ENCODE measurements at places on chromosomes 5 and 9.

- DNase-seq, result no peak
Measured at GRCh38 chr9:124594225-124594624, 87.0 kb upstream of the NR5A1 start.

DNA sequence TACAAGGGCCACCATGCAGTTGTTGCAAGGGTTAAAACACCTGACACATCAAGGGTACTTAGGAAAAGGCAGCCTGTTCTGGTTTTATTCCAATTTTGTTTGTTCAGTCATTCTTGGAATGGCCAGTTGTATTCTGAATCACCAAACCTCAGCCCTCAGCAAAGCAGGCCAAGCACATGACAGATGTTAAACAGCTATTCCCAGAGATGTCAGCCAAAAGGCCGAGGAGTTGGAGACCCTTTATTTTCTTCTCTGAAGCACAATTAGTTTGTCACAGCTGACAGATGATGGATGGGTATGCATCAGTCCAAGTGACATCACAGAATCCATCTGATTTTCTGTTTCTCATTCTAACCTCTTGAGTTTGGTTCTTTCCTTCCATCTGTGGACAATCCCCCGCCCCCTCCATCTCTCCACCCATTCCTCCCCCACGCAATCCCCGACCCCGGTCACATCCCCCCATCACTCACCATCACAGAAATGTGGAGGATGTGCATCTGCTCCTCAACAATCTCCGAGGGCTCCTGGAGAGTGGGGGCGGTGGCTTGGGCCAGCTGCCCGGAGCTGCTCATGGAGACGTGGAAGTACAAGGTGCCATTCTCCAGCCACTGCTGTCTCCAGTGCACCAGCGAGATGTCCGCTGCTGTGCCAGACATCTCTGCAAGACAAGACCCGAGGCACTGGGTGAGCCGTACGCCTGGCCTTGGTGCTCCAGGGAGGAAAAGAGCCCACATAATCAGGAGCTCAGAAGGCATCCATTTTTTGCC, 123.8 kb downstream of the ASTN2 start:
- DNase-seq, result no peak

- DNase-seq, result no peak
Measured at GRCh38 chr9:78921341-78921740, 624.4 kb downstream of the PSAT1 start.

DNA sequence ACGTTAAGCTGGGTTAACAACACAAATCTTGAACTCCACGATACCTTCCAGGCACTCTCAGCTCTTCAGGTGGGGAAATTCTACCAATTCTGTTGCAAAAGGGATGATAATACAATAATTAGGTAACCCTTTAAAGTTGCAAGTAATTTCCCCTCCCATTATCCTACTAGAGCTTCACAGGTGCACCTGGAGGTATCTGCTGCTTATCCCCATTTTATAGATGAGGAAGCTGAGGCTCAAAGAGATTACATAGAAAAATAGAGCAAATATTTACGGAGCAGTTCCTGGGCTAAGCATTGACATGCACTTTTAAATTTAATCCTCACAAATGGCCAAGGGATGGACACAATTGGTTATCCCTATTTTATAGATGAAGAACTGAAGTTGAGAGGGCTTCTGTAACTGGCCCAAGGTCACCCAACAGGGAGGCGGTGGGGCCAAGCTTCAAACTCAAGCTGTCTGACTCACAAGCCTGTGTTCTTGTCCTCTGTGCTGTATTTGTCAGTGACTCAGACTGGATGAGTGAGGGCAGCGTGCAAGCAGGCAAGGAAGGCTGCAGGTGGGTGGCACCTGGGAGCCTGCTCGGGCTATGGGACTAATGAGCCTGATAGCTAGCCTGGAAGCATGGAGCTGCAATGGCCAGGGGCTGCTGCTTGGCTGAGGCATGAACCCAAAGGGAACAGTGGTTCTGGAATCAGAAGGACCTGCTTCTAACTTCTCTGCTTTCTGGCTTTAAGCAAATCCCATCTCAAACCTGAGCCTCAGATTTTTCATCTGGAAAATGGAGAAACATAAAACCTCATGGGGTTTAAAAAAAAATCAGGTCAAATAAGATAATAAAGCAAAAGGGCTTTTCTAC, 105.5 kb downstream of the PDE6A start:
- no peak for DNase-seq

- no peak for DNase-seq
Measured at GRCh38 chr5:66582499-66583165, 13.6 kb upstream of the MAST4 start.

- no peak for DNase-seq
Measured at GRCh38 chr5:148816357-148816756, 10.1 kb upstream of the ADRB2 start.

- DNase-seq, result no peak
Measured at GRCh38 chr5:142952229-142952628, 182.1 kb downstream of the ARHGAP26 start.

DNA sequence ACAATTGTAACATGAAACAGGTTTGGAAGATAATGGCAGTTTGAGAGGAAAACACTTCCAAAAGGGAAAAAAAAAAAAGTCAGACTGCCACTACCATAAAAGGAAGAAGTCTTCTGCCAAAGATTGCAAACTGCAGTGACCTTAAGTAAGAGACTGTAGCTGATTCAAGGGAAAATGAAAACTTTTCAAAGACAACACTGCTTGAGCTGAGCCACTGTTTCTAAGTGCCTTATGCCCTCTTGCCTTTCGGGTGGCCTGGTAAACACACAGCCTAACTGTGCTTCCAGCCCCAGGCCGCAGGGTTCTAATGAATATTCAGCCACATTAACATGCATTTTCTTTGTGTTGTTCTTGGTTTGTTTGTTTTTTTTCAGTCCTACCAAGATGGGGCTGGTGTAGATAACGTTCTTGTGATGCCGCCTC, 354.6 kb downstream of the BNC2 start:
- DNase-seq, result no peak

DNA sequence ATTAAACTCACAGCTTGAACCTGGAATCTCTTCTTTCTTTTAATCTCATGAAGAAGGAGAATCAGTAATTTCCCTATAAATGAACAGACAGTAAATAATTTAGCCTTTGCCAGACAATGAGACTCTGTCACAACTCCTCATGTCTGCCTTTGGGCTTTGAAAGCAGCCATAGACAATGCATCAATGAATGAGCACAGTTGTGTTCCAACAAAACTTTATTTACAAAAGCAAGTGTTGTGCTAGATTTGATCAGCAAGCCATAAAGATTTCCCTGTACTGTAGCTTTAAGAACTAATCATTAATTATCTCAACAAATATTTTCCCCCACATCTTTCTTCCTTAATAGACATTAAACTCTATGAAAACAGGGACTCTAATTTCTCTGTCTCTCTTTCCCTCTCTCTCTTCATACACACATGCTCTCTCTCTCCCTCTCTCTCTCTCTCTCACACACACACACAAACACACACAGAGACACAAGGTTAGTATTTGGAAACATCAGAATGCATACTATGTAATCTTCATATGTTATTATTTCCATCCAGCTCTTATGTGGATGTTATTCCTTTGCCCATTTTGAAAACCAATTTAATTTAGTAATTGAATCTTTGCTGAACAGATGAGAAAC, 1209.8 kb upstream of the CDH6 start:
- no peak for DNase-seq

- DNase-seq, result no peak
Measured at GRCh38 chr9:72592502-72593403, 71.3 kb downstream of the TMC1 start.

GRCh38 chr9:14398473-14398872, 84.5 kb upstream of the NFIB start:
- DNase-seq, result no peak

GRCh38 chr9:88373045-88373444, 15.2 kb upstream of the SPIN1 start:
- DNase-seq, result no peak

Data from T-helper 9 cell (primary cell).